ENCODE measurements at places on chromosomes 6 and 20. TPM values are rescaled to one million over a fixed set of nuclear protein-coding genes. Genes with fewer than 3 reads are reported as not detected.

RSPO3 gene
- total RNA-seq: 116 TPM

ORC3 gene
- 18.9 TPM for total RNA-seq

RBPJL gene
- total RNA-seq: not detected

TGM2 gene
- total RNA-seq: 354 TPM

GRM1 gene
- 0.04 TPM for total RNA-seq

COL12A1 gene
- 5.0 TPM for total RNA-seq

TLDC2 gene
- total RNA-seq: not detected

ADGRF5 gene
- total RNA-seq: not detected

RAB23 gene
- 6.1 TPM for total RNA-seq

CD93 gene
- not detected for total RNA-seq

CAPN11 gene
- total RNA-seq: not detected

C6orf15 gene
- total RNA-seq: not detected

TMEM74B gene
- 3.7 TPM for total RNA-seq

DACT2 gene
- total RNA-seq: 0.40 TPM

IL17F gene
- total RNA-seq: not detected

TPBG gene
- 54.1 TPM for total RNA-seq

ZC2HC1B gene
- total RNA-seq: not detected

BMP7 gene
- total RNA-seq: 0.57 TPM

ZNF76 gene
- total RNA-seq: 10.1 TPM

CPXM1 gene
- not detected for total RNA-seq

MAVS gene
- total RNA-seq: 26.3 TPM

ZC3H12D gene
- total RNA-seq: 0.07 TPM

LY6G6D gene
- total RNA-seq: not detected

TCF21 gene
- total RNA-seq: 0.02 TPM

BHLHE23 gene
- total RNA-seq: not detected

PPP1R18 gene
- total RNA-seq: 45.9 TPM

RAB32 gene
- total RNA-seq: 34.3 TPM

PCED1A gene
- 28.1 TPM for total RNA-seq

HLA-DQB1 gene
- not detected for total RNA-seq

TP53INP2 gene
- 7.4 TPM for total RNA-seq

NRN1 gene
- total RNA-seq: 0.76 TPM

CFB gene
- total RNA-seq: 2.5 TPM

TMEM242 gene
- 6.8 TPM for total RNA-seq

DEFB128 gene
- not detected for total RNA-seq

ADAM33 gene
- not detected for total RNA-seq

SIGLEC1 gene
- not detected for total RNA-seq

SLC16A10 gene
- 0.28 TPM for total RNA-seq

SLC22A2 gene
- not detected for total RNA-seq

PRL gene
- total RNA-seq: not detected
